ENCODE measurements at places on chromosomes 6 and 20.

- DNase-seq, result no peak
Measured at GRCh38 chr6:163313566-163313965, 101.0 kb upstream of the QKI start.

DNA sequence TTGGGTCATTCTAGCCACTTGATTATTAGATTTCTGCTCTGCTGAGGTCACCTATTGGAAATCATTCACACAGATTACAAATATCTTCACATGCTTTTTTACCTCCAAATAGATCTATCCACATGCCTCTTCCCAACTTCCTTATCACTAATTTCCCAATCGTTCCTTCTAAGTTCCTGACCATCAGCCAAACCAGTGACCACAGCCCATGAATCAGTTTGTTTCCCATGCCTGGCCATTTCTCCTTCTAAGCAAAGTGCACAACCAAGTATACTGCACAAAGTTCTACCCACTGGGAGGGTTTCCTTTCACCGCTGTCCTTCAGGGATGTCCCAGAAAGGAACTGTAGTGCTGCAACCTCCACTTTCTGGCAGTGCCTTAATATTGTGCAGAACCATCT, 140.5 kb upstream of the SYNDIG1 start:
- peak; percentile 51 for DNase-seq

DNA sequence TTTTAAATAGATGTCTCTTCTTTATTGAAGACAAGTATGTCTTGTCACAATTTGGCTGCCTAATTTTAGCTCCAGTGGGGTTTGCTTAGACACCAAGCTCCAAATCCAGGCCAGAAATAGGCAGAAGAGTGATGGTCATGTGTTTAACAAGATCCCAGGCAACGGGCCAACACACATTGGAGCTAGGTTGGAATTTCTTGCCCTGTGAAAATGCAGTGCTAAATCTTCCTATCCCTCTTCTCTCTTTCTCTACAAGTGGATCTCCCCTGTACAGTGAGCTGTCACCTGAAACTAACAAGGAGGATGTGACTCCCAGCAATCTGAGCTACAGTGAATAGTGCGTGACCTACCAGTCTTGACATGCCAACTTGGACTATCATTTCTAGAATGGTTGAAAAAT, 65.3 kb upstream of the VGLL2 start:
- no peak for DNase-seq

GRCh38 chr6:27370391-27370790, 18.2 kb upstream of the ZNF391 start:
- DNase-seq, result no peak

- peak; percentile 77 for DNase-seq
Measured at GRCh38 chr6:169780571-169781091, 29.2 kb downstream of the ERMARD start.

GRCh38 chr6:1622220-1622850, 12.6 kb downstream of the FOXC1 start:
- DNase-seq, result no peak
